Hematopoietic multipotent progenitor cell treated with erythropoietin and hydrocortisone succinate and interleukin-3 and kit ligand, for 4 days (in vitro differentiated cells): ENCODE measurements at places on chromosomes 11 and 22.

DNA sequence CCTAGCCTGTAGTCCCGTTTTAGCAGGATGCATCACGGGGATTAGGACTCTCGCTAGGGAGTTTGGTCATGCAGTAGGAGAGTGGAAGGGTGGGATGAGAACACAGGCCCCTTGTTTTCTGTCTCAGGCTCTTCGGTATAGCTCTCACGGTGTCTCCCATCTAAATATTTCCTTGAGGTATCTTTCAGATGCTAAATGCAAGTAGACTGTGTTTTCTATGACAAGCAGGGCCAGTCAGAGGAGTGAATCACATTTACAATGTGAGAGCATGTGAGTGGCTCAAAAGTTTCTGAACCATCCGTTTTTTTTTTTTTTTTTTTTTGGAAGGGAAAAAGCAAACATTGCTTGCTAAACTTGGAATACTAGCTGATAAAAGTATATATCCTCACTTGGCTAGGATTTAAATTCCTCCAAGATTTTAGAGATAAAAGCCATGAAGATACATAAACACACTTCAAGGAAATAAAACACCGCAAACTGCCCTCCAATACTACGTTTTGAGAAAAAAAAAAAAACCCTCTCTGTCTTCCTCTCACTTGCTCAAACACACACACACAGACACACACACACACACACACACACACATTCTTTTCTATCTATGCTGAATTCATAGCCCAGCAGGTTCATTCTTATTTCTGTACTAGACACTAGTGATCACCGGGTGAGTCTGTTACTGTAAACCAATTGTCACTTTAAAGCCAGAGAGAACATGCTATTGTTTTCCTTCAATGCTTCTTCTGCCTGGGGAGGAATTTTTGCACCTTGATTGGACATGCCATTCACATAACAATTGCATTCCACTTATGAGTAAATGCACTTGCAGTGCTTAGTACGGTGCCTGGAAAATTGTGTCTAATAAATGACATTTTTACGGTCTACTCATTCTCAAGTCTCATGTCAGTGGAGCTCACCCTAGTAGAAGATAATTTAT, 224.6 kb upstream of the CCDC90B start:
- DNase-seq, result no peak

- DNase-seq, result peak; percentile 47
These were observed 866 bp downstream of the EXPH5 start for GRCh38 chr11:108592591-108593213.

DNA sequence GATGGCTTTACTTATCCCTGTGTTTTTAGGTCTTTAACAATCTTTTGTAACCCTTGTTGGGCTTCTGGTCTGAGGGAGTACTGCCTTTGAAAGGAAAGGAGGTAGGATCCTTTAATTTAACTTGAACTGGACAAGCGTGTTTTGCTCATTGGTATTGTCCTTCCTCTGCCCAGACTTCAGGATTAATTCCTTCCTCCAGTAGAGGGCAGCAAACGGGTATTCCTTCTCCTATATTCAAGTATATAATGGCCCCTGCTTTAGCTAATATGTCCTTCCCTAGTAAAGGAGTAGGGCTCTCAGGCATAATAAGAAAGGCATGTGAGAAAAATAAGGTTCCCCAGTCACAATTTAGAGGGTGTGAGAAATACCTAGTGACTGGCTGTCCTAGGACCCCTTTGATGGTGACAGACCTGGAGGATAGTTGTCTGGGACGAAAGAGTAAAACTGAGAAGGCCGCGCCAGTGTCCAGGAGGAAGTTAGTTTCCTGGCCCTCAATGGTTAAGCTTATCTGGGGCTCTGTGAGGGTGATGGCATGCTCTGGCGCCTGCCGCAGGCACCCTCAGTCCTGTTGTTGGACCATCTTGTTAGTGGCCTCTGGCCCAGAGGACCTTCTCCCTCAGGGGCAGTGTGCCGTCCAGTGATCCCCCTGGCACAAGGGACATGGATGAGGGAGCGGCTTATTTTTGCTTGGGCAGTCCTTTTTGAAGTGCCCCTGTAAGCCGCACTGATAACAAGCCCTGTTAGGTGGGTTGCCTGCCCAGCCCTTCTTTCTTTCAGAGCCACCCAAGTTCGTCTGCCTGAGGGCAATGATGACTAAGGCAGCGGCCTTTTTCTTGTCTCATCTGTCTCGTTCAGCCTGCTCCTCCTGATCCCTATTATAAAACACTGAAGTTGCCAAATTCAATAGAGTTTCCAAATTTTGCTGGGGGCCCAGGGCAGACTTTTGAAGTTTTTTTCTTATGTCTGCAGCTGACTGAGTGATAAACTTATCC, 51.8 kb downstream of the C11orf71 start:
- DNase-seq, result peak; percentile 84

GRCh38 chr11:71311176-71311925, 59.0 kb upstream of the SHANK2 start:
- DNase-seq, result no peak

DNA sequence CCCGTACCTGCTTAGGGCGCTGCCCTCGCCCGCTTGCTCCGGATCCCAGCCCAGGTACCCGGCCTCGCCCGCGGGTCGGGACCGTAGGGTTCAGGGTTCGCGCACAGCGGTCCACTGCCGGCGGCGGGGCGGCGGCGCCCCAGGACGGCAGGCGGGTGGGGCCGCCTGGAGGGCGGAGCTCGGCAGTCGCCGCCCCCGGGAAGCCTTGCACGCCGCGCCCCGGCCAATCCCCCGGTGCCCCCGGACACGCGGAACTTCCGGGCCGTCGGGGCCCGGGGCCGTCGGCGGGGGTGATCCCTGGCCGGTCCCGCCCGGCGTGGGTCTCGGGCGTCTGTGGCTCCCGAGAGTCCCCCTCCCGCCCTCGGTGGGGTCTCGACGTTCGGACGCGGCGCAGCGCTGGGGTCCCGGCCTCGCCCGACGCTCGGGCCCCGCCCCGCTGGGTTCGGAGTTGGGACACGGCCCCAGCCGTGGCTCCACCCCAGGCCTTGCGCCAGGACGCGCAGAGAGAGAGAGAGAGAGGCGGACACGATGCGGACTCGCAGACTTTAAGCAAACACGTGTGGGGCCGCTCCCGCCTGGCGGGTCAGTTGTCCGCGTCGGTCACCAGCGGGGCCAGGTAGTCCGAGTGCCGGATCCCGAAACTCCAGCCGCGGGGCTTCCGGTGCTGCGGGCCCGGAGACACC, at the start of gene TYMP:
TSS of gene TYMP (minus strand) at position 116 of the 683 bp plus-strand sequence. CDS start 303 bp downstream, outside the sequence.
- peak; percentile 88 for DNase-seq

GRCh38 chr11:102599642-102600261, 25.4 kb downstream of the MMP20 start:
- peak; percentile 57 for DNase-seq

GRCh38 chr11:12242966-12243365, 132.6 kb downstream of the MICAL2 start:
- DNase-seq, result no peak

GRCh38 chr22:19942157-19943081, 801 bp upstream of the TXNRD2 start:
- peak; percentile 81 for DNase-seq

DNA sequence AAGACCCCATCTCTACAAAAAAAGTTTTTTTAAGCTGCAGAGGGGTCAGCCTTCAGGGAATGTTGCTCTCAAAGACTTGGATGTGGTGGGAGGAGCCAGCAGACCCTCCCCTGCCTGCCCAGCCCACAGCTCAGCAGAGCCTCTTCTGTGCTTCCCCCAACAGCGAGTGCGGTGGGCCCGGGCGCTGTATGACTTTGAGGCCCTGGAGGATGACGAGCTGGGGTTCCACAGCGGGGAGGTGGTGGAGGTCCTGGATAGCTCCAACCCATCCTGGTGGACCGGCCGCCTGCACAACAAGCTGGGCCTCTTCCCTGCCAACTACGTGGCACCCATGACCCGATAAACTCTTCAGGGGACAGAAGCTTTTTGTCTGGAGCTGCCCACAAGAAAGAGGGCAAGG, 10.5 kb downstream of the TMA7B start:
- no peak for DNase-seq

- DNase-seq, result no peak
These were observed 23.4 kb upstream of the GRAMD4 start for GRCh38 chr22:46596819-46597218.

DNA sequence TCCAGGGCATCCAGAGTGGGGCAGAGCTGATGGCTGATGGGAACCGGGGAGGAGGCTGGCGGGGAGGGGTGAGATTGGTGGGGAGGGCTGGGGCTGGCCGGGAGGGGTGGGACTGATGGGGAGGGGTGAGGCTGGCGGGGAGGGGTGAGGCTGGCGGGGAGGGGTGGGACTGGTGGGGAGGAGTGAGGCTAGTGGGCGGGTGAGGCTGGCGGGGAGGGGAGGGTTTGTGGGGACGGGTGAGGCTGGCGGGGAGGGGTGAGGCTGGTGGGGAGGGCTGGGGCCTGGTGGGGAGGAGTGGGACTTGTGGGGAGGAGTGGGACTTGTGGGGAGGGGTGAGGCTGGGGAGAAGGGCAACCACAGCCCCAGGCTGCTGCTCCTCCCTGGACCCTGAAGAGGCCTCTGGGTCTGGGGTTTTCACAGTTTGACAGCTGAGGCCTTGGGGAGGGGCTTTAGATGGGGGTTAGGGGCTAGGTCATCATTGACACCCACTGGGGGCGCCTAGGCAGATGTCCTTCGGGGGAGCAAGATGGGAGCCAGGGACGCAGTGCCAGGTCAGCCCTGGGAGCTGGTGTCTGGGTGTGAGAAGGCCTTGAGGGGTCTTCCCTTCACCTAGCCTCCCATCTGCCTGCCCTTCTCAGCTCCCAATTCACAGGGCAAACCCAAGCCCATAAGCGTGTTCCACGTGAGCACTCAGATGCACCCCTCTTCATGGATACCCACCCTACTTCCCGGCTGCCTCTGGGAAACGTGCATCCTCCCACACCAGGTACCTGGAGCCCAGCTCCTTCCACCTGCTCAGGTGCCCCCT, 26.7 kb downstream of the PARVG start:
- DNase-seq, result no peak

GRCh38 chr11:13303668-13304649, 26.4 kb downstream of the BMAL1 start:
- peak; percentile 71 for DNase-seq

DNA sequence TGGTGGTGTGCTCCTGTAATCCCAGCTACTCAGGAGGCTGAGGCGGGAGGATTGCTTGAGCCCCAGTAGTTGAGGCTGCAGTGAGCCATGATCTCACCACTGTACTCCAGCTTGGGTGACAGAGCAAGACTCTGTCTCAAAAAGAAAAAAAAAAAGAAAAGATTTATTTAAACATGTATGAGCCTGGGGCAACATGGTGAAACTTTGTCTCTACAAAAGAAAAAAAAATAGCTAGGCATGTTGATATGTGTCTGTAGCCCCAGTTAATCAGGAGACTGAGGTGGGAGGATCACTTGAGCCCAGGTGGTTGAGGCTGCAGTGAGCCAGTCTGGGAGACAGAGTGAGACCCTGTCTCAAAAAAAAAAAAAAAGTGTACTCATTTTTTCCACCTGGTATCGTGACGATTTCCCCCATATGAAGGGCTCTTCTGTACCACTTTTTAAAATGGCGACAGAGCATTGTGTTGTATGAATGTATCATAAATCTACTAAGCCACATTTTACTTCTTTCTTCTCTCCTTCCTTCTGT, 16.4 kb upstream of the KCTD14 start:
- no peak for DNase-seq

GRCh38 chr11:9606809-9607510, 33.5 kb downstream of the WEE1 start:
- no peak for DNase-seq

GRCh38 chr22:30728826-30729225, 34.2 kb downstream of the OSBP2 start:
- peak; percentile 64 for DNase-seq

DNA sequence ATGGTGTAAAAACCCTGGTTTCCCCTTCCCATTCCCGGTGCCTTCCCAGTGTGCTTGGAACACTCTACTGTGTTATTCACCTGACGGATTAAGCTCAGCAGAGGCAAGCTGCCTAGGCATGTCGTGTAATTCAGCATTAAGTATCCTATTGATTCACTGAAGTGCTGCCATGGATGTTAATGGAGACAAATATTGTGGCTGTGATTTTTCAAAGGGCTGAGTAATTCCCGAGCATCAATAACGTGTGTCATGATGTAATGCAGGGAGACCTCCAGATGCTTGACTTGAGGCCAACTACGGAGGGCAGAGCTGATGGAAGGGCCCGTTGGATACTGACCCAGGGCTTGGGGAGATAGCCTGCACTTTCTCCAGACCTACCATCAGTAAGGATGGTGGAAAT, 269.0 kb downstream of the ST3GAL4 start:
- DNase-seq, result no peak

DNA sequence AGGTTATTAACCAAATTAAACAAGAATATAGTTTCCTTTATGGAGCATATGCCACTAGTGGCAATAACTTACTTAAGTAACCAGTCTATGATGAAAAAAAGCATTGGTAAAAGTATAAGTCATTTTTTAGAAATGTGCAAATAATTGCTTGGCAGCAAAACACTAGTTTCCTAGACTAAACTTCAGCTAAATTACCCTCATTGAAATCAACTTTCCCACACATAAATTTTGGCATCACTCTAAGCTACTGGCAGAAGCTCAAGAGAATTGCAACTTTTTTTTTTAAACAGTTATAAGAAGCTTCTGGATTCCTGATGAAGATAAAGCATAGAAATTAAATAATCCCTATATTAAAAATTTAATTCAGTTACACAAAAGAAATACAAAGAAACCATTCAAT, 12.5 kb downstream of the CCDC34 start:
- no peak for DNase-seq

DNA sequence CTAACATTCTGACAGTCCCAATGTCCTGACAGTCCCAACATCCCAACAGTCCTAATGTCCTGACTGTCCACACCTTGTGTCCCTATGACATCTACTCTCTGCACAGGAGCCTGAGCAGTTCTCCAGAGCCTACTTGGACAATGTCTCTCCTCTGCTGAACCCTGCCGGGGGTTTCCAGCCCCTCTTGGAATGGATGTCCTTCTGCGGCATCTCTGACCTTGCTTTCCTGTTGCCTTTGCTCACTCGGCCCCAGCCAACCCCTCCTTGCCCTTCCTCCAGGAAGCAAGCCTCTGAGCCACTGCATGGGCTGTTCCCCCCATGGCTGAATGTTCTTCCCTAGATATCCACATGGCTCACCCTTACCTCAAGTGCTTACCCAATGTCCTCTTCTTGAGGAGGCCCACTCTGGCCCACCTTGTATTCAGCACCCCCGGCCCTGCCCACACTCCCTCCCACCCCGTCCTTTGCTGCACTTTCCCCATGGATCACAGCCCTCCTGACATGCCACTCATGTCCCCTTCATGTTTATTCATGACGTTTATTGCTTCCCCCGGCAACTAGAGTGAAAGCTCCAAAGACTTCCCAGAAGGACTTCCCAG, 59.5 kb downstream of the DHCR7 start:
- peak; percentile 27 for DNase-seq

- no peak for DNase-seq
These were observed 21.4 kb downstream of the RELT start for GRCh38 chr11:73397468-73398131.

- peak; percentile 77 for DNase-seq
These were observed 85.2 kb upstream of the ARHGAP20 start for GRCh38 chr11:110797453-110797852.

GRCh38 chr11:103338621-103339484, 229.6 kb downstream of the DYNC2H1 start:
- DNase-seq, result peak; percentile 41
